ENCODE measurements at places on chromosomes 13 and 19. TPM values are rescaled to one million over a fixed set of nuclear protein-coding genes. Genes with fewer than 3 reads are reported as not detected.

GRCh38 chr13:27920677-27921420 lies 1.0 kb downstream of the PDX1 start:
- DNase-seq, result no peak

DNA sequence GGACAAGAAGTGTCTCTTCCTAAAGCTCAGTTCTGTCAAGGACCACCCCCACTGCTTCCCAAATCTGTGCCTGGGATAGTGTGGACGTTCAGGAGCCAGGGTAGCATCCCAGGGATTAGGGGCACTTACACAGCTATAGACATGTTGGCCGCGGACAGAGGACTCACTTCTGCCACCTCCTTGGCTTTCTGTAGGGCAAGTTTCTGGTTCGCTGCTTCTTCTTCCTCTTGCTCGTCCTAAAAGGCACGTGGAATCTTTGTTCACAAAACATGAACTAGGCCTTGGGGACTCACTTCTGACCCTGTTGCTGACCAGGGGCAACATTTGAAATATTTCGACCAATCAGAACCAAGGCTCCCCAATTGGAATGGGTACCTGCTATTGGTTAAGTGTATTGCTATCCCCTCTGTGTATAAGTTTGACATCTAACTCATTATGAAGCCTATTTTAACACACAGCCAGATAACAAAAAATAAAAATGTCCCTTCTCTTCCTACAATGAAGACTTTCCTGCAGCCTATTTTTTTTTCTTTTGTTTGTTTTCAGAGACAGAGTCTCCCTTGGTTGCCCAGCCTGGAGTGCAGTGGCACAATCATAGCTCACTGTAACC lies 150.3 kb downstream of the IER2 start:
- DNase-seq, result no peak

- no peak for DNase-seq
These were observed 164.2 kb upstream of the SOX1 start for GRCh38 chr13:111902726-111903125.

DNA sequence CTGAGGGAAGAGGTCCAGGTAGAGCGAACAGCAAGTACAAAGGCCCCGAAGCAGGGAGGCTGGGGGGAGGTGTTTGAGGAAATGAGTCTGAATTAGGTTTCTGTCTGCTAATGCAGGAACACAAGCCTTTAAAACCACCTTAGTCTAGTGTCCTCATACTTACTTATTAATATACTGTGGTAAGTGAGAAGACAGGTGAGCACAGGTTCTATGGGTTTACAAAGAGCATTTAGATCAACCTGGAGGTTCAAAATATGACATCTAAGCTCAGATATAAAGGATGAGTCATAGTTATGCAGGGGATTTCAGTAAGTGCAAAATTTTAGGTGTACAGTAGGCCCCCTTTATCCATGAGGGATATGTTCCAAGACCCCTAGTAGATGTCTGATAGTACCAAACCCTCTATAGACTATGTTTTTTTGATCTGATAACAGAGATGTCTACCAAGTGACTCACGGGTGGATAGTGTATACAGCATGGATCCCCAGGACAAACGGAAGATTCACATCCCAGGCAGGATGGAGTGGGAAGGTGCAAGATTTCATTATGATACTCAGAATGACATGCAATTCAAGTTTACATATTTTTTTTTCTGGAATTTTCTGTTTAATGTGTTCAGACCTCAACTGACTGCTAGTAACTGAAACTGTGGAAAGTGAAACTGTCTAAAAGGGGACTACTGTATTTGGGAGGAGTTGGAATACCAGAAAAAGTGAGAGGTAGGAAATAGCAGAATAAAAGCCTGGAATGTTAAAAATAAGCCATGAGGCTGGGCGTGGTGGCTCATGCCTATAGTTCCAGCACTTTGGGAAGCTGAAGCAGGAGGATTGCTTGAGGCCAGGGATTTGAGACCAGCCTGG lies 18.2 kb upstream of the MED4 start:
- no peak for DNase-seq

DNA sequence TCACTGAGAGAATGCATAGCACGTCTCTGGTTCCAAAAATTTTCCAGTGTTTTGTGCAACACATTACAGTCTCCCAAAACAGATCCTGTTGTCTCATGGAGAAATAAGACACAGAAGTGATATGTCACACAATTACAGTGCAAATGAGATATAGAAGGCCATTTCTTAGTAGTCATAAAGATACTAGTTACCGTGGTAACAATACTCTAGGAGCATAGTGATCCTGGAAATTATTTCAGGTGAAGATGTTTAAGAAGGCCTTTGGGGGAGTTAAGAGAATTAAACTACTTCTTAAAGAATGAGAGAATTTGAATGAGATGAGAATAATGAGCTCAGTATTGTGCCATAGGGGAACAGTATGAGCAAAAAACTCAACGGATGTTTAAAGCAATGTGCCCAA lies 628.0 kb upstream of the MIR17HG start:
- DNase-seq, result no peak

- DNase-seq, result no peak
These were observed 102.7 kb downstream of the SLAIN1 start for GRCh38 chr13:77800219-77800618.

DNA sequence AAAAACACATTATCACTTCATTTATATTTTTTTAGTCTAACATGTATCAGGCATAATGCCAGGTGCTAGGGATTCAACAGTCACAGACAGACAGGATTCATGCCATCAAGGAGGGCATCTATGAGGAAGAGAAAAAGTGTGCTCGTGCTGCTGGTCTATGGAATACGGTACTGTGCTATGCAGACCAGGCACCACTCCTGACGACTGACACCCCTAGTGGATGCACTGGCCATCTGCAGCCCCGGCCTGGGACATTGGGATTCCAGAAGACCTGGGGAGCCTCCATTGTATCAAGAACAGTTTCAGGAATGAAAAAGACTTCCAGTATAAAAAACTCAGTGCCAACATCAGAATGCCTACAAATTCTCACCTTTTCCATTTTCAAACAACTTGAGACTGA lies 94.0 kb downstream of the KLF12 start:
- peak; percentile 57 for DNase-seq

GRCh38 chr19:57262044-57262443 lies 18.2 kb upstream of the ZNF460 start:
- DNase-seq, result no peak

DNA sequence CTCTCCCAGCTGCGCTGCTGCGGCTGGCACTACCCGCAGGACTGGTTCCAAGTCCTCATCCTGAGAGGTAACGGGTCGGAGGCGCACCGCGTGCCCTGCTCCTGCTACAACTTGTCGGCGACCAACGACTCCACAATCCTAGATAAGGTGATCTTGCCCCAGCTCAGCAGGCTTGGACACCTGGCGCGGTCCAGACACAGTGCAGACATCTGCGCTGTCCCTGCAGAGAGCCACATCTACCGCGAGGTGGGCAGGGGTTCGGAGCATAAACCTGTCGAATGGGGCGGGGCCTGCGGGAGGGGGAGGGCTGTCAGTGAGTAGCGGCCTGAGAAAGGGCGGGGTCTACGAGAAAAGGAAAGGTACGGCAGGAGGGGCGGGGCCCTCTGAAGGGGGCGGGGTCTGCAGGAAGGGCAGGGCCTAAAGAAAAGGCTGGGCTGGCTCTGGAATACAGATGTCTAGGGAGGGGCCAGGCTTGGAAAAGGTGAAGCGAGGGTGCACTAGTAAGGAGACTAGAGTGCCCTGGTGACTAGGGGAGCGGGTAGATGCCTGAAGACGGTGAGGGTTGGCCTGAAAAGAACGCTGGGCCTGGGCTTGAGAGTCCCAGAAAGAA lies 3.6 kb downstream of the CD37 start:
- DNase-seq, result peak; percentile 72

ZNF723 gene
- total RNA-seq, result not detected

GRCh38 chr19:31648347-31648746 lies 299.1 kb upstream of the TSHZ3 start:
- DNase-seq, result no peak

MAP1S gene
- total RNA-seq, result 60.6 TPM

GJA3 gene
- total RNA-seq, result 0.06 TPM

PSG7 gene
- not detected for total RNA-seq

GRCh38 chr19:35006342-35006998 lies 6.3 kb downstream of the GRAMD1A start:
- no peak for DNase-seq

GRCh38 chr19:47729799-47730520 lies 15.4 kb upstream of the NOP53 start:
- peak; percentile 74 for DNase-seq

All from psoas muscle (tissue), 8 donors.